ENCODE measurements at places on chromosomes 2 and 18.

DNA sequence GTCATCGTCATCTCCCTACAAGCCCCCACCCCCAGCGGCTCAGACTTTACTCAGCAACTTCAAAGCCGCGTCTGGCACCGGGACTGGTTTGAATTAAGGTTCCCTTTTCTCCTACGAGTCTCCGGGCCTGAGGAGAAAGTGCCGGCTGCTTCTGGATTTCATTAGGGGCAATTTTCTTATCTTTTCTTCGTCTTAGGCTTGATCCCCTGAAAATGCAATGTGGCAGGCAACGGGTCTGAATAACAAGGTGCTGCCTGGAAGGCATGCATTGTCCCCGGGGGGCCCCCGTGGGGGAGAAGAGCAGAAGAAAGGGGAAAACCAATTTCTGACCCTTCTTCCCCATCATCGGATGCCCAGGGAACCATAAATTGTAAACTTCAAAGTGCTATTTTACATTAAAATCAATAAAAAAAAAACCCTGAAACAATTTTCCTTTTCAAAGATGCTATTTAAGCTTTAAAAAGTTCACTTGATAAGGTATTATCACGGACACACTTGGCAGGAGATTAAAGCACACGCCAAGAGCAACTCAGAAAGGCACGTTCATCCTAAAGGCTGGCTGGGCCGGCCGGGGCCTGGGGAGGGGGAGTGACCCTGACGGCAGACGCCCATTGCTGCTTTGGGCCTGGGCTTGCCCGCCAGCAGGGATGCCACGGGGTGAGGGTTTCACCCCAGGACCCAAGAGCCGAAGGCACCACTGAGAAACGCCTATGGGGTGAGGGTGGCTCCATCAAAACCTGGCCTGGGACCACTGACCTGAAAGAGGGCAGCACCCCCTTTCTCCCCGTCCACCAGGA lies 230.4 kb downstream of the TWIST2 start:
- DNase-seq = no peak

DNA sequence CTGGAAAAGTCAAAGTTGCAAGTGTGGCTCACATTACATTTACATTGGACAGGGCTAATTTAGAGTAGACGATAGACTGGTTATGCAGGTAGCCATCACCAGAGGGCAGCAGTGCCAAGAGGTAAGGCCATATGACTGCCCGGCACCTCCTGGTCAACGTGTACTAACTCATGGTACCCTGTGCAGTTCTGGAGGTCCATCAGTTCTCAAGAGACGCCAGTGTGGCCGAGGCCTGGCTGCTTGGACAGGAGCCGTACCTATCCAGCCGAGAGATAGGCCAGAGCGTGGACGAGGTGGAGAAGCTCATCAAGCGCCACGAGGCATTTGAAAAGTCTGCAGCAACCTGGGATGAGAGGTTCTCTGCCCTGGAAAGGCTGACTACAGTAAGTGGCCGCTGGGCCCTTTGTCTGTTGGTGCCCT lies 65.8 kb upstream of the EML6 start:
- no peak for DNase-seq

GRCh38 chr2:169828141-169828811 lies 1.0 kb downstream of the UBR3 start:
- peak; percentile 65 for DNase-seq

DNA sequence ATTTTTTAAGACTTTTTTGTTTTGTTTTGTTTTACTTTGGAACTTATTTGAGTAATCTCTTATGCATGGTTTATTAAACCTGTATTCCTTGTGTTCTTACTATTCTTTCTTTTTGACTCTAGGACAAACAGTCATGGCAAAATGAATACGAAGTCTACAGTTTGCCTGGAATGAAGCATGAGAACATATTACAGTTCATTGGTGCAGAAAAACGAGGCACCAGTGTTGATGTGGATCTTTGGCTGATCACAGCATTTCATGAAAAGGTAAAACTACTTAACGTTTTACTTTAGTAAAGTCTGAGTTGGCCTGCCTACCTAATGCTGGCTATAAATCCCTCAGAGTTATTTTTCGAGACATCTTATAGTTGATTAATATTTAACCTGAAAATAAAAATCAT lies 72.3 kb downstream of the ACVR2A start:
- DNase-seq = no peak

DNA sequence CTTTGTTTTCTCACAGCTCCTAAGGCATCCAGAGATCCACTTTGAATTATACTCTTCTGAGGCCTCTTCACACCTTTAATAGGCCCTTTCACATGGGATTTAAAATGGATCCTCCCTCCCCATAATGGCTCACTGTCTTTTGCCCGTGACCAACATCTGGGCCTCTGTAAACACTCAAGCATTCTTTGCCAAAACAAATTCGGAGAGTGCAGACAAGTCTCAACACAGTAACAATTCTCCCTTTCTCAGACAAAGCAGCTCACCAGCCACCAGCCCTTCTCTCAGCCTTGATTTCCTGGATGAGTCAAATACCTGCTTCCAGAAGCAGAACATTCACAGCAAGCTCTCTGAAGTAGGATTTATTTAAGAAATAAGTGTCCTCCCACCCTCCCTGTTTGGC lies 14.0 kb upstream of the IMP4 start:
- no peak for DNase-seq

DNA sequence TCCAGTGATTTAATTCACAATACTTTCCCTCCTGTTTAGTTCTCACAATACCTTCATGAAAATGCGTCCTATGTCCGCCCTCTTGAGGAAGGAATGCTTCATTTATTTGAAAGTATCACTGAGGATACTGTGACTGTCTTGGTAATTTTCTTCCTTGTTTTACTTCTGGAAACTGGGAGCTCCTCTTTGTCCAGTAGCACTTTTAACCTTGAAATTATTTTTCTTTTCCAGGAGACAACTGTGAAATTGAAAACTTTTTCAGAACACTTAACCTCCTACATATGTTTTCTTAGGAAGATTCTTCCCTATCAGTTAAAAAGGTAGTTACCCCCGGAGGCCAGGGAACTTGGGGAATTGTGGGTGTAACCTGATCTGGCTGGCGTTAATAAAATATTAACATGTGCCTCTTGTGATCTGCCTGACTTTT lies 58.9 kb upstream of the STON1 start:
- no peak for DNase-seq

- no peak for DNase-seq
Observed at GRCh38 chr2:26847655-26848335, at the start of gene DPYSL5. DPYSL5 (plus strand) TSS chr2:26848132; CDS start chr2:26898500, 50,368 bp downstream.

DNA sequence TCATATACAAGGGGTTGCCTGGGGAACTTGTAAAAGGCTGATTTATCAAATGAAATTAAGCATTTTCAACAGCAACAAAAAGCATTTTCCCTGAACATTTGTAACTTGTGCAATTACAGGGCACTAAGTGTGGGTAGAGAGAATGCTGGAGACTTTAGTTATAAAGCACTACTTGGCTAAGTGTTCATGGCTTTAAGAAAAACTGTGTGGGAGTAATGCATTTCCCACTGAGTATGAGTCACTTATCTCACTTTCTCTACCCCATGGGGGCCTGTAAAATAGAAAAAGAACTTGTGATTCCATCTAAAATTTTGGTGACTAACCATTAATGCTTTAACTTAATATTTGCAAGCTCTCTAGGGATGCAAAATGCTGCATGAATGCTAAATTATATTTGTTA lies 193.4 kb downstream of the CCDC102B start:
- DNase-seq = no peak

- peak; percentile 59 for DNase-seq
Observed at GRCh38 chr2:196233805-196234475, 62.6 kb upstream of the STK17B start.

- no peak for DNase-seq
Observed at GRCh38 chr2:150561076-150561475, 73.6 kb upstream of the RND3 start.

GRCh38 chr2:26704441-26704977 lies 12.0 kb downstream of the KCNK3 start:
- no peak for DNase-seq

DNA sequence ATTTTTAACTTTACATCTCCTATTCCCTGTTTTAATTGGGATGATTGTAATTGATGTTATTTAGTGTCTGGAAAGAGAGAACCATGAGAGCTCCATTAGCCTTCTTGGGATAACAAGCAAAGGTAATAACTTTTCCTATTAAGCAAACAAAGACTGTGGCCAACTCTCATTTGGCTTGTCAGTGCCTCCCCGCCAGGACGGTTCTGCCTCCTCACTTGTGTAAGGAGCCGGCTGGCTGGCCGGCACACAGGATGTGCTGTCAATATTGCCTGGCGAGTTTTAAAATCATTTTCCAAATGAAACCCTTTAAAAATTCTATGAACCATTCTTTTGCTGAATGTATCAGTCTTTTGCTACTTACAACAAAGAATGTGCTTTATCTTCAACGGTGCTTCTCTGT lies 898.3 kb downstream of the CPS1 start:
- no peak for DNase-seq

DNA sequence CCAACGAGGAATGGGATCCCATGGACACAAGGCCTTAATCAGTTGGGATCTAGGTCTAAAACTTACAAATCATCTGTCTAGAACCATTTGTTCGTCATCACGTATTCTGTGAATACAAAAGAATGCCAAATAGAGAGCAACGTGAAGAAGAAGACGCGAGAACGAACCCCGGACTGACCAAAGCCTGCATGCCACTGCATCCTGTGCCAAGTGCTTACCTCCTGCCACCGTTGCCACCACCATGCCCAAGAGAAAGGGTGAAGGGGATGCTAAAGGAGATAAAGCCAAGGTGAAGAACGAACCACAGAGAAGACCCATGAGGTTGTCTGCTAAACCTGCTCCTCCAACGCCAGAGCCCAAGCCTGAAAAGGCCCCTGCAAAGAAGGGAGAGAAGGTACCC lies 30.2 kb downstream of the ITSN2 start:
- no peak for DNase-seq

DNA sequence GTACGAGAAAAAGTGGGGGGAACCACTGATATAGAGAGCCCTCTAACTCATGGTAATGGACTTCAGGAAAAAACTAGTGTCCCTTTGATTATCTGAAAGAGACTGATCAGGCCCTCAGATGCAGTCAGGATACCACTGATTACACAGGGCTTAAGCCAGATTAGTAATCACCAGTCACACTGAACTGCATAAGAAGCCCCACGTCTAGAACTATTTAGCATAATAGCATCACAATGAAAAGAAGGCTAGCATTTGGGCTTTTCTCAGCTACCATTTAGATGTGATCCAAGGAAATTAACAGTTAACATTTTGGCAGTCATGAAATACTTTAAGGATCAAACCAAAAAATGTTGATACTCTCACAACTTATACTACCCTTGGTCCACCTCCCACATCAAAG lies 813.1 kb upstream of the POU3F3 start:
- no peak for DNase-seq

GRCh38 chr18:48925491-48925780 lies 25.3 kb downstream of the SMAD7 start:
- DNase-seq = peak; percentile 15

- DNase-seq = no peak
Observed at GRCh38 chr2:19098467-19099160, 259.8 kb downstream of the OSR1 start.

- no peak for DNase-seq
Observed at GRCh38 chr2:15942711-15943345, 2.5 kb downstream of the MYCN start.

DNA sequence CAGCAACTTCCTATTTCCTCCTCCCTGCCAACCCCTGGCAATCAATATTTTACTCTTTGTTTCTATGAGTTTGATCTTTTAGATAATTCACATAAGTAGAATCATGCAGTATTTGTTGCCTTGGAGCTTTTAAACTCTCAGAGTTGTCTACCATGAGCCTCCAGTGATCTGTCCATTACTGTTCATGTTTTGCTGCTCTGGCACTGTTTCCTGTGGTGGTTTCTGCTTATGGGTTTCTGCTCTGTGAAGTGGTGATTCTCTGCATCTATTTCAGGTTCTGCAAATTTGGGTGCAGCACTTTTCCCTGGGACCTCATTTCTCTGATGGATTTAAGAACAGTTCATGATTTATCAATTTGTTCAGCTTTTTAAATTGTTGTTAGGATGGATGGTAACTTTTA lies 908.1 kb upstream of the FANCL start:
- no peak for DNase-seq

- DNase-seq = no peak
Observed at GRCh38 chr2:121220995-121221394, 64.0 kb downstream of the TFCP2L1 start.

GRCh38 chr18:78822171-78822948 lies 157.3 kb upstream of the SALL3 start:
- no peak for DNase-seq

DNA sequence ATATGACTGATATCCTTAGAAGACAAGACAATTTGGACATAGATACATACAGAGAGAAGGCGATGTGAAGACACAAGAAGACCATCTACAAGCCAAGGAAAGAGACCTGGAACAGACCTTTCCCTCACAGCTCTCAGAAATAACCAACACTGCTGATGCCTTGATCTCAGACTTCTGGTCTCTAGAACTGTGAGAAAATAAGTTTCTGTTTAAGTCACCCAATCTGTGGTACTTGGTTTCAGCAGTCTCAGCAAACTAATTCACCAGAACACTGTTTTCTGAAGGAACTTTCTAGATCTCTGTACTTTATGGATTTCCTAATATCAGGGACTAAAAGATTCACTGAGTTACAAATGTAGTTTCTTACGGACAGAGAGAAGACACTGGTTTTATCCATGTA lies 58.8 kb downstream of the NAB1 start:
- DNase-seq = no peak

- DNase-seq = no peak
Observed at GRCh38 chr2:9178110-9178903, 28.3 kb upstream of the ASAP2 start.

DNA sequence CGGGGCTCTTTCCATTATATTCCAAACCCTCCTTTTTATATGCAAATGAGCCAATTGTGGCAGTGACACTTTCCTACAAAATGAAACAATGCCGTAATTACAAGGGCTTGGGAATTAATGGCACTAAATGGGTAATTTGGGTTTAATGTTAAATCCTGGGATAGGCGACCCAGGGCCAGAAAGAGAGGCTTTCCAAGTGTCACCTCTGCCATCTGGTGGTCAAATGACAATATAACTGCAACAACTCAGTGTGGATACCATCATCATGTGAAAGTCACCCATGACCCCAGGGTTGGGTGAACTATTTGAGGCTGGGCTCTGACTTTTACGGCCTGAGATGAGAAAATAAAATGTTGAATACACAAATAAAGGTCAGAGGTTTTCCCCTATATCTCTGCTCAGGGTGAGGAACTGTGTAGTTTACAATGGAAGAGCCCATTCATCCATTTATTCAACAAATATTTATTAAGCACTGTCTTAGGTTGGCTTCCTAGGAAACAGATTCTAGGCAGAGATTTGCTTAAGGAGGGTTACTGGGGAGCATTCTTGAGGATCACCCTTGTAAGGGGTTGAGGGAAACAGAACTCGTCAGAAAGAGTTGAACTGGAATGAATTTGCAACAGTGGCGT lies 13.6 kb upstream of the THADA start:
- DNase-seq = peak; percentile 67

All from Peyer's patch (tissue), 4 donors.